ENCODE measurements at places on chromosomes 7 and 10. TPM values are rescaled to one million over a fixed set of nuclear protein-coding genes. Genes with fewer than 3 reads are reported as not detected.

NEBL gene
- 0.22 TPM for total RNA-seq

DPP6 gene
- not detected for total RNA-seq

GRCh38 chr10:11237571-11237970 is 219.9 kb downstream of the CELF2 start:
- DNase-seq: no peak

GRCh38 chr7:70307544-70308106 is 709.4 kb downstream of the AUTS2 start:
- DNase-seq: no peak

DNA sequence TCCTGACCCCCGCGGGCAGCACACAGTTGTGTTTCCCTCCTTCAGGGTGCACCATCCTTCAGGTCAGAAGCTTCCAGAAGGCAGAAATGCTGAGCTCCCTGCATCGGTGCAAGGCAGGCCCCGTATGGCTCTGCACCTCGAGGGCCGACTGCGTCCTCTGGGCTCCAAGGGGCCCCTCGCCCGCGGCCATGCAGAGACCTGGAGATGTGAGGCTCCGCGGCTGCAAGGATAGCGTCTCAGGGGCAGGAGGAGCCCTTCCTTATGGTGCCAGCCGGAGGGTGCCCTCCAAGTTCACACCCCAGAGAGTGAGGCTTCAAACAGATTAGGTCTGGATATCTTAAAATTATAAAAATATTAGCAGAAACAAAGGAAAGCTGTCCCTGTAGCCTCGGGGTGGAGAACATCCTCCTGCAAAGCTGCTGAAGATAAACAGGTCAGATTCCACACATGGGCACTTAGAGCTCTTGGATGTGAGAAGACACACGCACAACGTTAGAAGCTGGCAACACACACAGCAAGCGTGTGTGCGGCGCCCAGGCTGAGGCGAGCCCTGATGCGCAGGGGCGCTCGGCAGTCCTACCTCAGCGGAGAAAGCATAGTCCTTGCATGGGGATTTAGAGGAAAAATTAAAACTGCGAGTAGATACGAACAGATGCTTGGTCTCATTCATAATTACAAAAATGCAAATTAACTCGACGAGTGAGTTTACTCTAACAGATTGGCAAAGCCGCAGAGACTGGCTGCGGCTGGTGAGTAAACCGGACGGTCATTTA is 20.4 kb downstream of the KNDC1 start:
- no peak for DNase-seq

- DNase-seq: no peak
These were observed 85.1 kb downstream of the CARD11 start for GRCh38 chr7:2958416-2959102.

Measured in activated T-helper 1 cell treated with anti-CD3 and anti-CD28 coated beads, Interleukin-12 subunit alpha, Interleukin-12 subunit beta, Interleukin-2, Interleukin-4 antibody, amounts not matched to agents 30 ng/mL and 10 ng/mL and 1 ng/mL, durations not matched to agents 14 hours and 24 hours and 36 hours (primary cell).